ENCODE measurements at places on chromosomes 7 and 10.

- DNase-seq = no peak
Observed at GRCh38 chr7:81776948-81777630, 7.2 kb upstream of the HGF start.

GRCh38 chr7:47649919-47650318 lies 68.0 kb upstream of the TNS3 start:
- no peak for DNase-seq

- DNase-seq = no peak
Observed at GRCh38 chr7:5695727-5696345, 85.6 kb downstream of the RNF216 start.

- no peak for DNase-seq
Observed at GRCh38 chr7:79877874-79878465, 256.7 kb upstream of the GNAI1 start.

GRCh38 chr10:123529146-123529760 lies 136.9 kb upstream of the GPR26 start:
- DNase-seq = no peak

DNA sequence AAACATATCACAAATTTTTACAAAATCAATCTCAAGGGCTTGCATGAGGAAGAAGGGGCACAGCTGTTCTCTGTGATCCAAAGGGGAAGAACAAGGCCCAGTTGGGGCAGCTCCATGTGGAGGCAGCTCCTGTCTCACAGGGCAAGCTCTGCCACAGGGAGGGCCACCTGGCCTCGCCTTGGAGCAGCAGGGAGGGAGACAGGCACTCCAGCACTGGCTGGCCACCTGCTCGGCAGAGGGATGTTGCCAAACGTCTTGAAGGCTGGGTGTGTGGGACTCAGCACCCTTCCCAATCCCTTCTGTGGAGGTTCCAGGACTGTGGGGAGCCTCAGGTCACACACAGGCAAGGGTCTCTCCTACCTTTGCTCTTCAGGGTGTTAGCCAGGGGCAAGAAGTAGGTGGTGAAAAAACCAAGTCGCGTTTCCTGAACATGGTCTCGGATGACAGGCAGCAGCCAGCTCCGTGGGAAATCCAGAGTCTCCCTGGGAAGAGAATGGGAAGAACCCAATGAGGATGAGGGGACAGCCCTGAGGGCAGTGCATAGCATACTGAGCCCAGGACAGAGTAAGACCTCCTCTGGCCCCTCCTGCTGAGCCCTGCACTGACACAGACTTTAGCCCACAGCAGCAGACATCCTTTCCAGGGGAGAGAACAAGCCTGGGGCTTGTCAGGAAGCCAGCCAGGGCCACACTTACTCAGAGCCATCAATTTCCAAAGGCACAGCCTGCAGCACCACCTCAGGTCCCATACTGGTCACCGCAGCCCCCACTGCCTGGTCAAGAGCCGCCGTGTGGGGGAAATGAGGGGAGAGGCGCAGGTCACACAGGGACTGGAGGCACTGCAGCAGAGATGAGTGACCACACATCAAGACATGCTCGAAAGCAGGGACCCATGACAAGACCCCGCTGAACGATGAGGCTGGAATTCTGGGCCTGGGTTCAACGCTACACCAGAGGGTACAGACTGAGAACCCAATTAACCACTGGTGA lies 21.9 kb downstream of the RRP12 start:
- DNase-seq = no peak

- DNase-seq = no peak
Observed at GRCh38 chr7:41826641-41827040, 123.8 kb upstream of the INHBA start.

All from stimulated activated CD4-positive, alpha-beta T cell treated with anti-CD3 and anti-CD28 coated beads, Interleukin-1b, Interleukin-23, amount 100 ng/mL, for 4 hours (primary cell).